ENCODE measurements at places on chromosomes 1 and 21.

DNA sequence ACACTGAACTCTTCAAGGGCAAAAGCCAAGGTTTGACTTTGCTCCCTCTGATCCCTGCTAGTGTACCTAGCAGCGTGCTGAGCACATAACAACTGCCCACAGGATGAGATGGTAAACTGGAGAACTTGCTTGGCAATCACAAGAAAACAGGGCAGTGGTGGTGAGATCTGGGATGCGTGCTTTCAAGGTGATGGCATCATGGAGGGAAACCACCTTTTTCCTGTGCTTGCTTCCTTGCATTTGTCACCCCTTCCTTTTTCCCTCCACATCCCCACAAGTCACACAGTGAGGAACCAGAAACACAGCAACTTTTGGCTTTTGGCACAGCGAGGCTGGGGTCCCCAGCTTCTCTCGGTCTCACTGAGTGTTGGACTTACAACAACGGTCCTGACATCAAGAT is 31.4 kb upstream of the BECN2 start:
- DNase-seq = no peak

GRCh38 chr1:185373813-185374529 is 56.9 kb upstream of the IVNS1ABP start:
- DNase-seq = peak; percentile 44

DNA sequence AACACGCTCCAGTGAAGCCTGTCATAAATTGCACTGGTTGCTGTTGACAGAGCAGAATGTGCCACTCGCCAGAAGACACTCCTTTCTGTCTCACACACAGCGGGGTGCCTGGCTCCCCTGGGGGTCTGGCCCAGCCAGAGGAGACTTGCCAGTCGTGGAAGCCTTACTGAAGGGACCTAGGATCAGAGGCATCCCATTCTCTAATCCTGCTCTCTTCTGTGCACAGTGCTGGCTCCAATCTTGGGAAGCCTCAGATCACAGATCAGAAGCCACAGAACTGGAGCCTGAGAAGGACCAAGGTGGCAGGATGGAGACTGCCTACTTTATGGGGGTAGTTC is 1.4 kb downstream of the SLC9A1 start:
- no peak for DNase-seq

DNA sequence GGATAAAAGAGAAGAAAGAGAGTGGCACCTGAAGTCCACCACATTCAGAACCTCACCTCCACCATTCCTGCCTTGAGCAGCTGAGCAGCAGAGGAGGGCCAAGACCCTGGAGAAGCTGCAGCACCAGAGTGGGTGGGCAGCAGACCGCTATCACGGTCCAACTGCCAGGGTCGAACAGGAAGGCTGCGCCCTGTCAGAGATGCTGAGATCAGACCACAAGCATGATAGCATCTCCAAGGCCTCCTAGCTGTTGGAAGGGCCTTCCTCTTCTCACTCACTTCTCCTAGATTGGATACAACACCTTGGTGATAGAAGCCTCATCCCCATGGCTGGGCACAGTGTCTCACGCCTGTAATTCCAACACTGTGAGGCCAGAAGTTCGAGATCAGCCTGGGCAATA is 12.1 kb upstream of the SLC45A3 start:
- no peak for DNase-seq

GRCh38 chr1:12573015-12573825 is 44.8 kb downstream of the DHRS3 start:
- no peak for DNase-seq

- DNase-seq = no peak
Measured at GRCh38 chr1:5385096-5385799, 607.0 kb downstream of the NPHP4 start.

DNA sequence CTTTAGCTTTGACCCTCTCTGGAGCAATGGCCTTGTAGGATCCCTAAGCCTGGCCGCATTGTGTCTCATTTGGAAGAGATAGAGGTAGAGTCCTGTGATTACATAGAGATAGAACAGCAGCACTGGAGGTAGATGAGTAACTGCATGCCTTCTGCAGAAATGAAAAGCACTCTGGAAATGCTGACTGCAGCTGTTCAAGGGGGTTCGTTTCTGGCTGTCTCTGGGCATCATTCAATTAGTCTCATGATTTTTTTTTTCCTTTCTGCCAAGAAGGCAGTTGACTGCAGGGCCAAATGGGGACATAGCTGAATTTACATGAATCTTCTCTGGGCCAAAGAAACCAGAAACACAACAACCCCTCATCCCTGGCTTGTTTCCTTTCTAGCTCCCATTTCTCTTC is 28.1 kb upstream of the SNX27 start:
- DNase-seq = no peak

DNA sequence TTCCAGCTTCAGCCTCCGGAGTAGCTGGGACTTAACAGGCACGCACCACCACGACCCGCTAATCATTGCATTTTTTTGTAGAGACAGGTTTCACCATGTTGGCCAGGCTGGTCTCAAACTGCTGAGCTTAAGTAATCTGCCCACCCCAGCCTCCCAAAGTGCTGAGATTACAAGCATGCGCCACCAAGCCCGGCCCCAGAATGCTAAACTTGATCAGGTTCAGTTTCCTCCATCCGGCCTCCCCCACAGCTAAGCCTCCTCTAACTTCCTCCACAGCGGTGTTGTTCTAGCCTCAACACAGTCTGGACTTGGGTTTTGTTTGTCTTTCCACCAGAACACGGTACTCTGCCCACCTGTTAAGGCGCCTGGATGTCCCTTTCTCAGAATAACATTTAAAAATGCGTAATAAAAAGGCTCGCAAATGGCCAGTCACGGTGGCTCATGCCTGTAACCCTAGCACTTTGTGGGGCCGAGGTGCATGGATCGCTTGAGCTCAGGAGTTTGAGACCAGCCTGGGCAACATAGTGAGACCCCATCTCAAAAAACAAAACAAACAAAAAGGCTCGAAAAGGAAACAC is 2.4 kb downstream of the PARP1 start:
- no peak for DNase-seq

DNA sequence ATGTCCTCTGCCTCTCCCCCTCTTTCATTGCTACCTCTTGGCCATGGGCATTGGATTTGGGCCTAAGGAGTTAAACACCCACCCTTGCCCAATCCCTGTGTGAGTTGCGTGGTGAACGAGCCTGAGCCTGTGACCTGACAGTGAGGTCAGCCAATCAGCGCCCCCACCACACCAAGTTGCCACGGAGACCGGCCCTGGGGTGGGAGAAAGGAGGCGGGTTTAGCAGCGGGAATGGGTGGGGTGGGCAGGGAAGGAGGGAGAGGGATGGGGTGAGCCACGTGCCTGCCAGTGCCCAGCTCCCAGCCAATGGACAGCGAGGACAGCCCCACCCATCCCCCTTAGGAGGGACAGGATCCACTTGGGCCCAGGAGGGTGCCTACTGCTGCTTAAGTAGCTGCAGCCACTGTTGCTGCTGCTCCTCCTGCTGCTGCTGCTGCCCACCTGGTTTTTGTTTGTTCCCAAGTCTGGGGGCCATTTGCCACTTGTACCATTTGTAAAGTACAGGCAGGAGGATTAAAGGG is 9.5 kb downstream of the ZBTB7B start:
- DNase-seq = no peak

DNA sequence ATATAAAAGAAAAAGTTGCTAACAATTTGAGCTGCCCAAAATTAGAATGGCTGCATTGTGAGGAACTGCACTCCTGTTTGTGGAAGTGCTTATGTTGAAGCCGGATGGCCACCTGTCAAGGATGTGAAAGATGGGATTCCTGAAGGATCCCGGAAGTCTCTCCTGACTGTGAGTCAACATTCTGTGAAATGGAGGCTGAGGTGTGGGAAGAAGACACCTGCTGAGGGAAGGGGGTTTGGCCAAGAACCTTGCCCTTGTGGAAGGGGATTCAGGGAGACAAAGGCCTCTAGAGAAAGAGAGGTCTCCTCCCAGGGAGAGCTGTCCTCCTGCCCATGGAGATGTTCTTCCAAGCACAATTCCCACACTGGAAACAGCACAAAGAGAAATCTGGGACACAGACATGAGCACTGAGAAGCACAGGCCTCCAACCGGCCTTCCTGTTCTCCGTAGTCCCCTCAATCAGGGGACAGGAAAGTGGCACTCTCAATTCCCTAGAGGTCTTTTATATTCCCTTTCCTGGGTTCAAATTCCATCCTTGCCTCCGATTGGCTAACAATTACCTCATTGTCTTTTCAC is 70.5 kb downstream of the CD2 start:
- DNase-seq = no peak

GRCh38 chr1:36562181-36562685 is 79.5 kb upstream of the CSF3R start:
- DNase-seq = no peak

DNA sequence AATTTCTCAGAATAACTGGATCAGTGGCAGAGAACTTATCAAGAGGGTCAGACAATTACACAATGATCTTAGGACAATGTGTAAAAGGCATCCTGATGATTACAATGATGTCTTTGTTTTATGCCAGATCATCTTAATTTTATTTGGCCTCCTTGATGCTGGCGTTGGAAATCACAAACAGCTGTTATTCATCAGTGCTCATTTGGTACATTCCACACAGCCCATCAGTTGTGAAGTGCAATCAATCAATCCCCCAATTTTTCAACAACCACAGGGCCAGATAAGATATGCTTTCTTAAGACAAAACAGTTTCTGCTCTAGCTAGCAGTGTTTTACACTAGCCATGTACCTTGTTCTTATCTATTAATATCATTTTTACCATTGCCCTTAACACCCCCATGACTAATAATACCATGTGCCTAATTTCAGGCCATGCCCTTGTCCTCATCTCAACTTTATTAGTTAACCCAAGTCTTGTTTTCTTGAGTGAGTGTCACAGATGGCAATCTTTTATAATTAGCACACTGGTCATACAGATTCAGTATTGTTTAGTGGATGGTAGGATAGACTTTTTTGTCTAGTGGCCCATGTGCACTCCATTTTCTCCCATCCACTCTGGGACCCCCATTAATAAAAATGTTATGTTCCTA is 40.8 kb upstream of the COL24A1 start:
- no peak for DNase-seq

GRCh38 chr21:18443085-18443484 is 39.5 kb upstream of the TMPRSS15 start:
- DNase-seq = no peak

- DNase-seq = no peak
Measured at GRCh38 chr1:54973205-54973921, 7.1 kb upstream of the TMEM61 start.

DNA sequence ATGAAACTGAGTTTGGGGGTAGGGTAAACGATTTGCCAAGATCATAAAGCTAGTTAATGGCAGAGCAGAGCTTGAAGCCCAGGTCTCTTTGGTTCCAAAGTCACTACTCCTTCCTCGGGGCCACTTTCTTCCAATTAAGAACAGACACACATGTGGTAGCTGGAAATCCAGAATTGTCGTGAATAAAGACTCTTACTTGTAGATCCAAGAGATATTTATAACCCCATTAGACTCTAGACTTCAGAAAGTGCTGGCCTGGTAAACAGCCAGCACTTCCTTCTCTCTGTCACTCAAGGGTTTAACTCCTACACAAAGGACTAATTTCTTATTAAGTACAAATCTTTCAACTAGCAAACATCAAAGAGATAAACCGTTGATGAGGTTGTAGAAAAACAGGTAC is 2.7 kb downstream of the FAM163A start:
- DNase-seq = no peak

DNA sequence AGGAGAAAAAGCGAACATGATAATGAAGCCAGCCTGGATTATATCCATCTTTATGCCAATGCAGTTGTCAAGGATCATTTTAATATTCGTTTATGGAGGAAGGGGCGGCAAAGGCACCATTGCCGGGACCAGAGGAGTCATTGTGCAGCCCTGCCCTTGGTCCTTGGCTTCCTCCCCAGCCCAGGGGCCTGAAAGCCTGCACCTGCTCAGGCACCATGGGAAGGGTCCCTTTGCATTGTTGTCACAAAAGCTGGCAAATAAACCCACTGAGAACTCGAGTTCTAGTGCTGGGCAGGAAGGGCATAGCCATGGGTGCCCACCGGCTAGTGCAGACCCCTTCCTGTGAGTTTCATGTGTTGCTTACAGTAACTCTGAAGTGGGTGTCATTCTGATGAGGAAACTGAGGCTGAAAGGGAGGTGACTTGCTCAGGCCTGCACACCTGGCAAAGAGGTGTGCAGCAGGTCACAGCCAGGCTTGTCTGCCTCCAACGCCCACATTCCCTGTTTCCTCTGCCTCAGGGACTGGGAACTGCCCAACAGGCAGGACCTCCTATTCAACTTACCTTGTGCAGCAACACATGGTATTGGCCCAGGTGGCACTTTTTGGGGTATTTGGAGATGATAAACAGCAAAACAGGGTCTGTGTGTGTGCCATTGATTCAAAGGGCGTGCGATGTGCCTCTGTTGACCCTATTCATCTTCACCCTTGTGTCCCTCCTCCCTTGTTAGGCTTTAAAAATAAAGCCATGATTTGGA is 84.6 kb downstream of the MAN1C1 start:
- no peak for DNase-seq

DNA sequence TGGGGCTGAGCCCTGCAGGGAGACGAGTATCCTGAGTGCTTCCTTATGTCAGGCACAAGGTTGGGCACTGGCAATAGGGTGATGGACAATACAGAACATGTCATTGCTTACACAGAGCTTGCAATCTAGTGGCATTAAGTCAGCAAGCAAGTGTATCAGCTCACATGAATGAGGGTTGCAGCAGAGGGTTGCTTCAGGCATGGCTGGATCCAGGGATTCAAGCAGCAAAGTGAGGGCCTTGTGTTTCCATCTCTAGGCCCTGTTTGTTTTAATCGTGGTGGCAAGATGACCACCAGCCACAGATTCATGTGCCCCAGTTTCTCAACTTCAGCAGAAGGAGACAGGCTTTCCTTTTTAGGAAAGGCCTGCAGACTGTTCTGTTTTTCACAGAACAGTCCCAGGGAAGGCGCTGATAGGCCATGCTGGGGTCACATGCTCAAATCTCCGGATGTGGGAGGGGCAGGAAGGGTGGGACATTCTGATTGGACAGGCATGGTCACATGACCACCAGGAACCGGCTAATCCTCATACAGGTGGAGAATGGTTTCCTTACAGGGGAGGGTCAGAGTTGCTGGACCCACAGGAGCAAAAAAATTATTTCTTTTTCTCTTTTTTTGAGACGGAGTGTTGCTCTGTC is 14.4 kb downstream of the PLOD1 start:
- no peak for DNase-seq

GRCh38 chr1:76247261-76247852 is 172.8 kb downstream of the ST6GALNAC3 start:
- DNase-seq = no peak

DNA sequence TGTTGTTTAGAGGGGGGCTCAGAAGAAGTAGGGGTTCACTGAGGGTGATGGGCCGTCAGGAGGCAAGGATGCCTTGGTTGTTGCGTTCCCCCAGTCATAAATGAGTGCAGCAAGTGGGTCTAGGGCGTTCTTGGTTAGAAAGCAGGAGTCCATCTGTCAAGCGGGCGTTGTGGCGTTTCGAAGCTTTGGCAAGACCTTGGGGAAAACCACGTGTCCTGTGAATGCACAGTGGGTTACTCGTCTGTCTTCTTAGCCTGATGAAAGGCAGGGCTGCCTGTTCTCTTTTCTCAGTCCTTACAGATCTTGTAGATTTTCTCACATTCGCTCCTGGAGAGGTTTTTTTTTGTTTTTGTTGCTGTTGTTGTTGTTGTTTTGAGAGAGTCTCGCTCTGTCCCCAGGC is 6.3 kb upstream of the ZNF496 start:
- DNase-seq = no peak

- no peak for DNase-seq
Measured at GRCh38 chr1:20409971-20410370, 76.0 kb downstream of the CAMK2N1 start.

GRCh38 chr1:156310962-156311361 is 11.9 kb upstream of the VHLL start:
- DNase-seq = no peak

- no peak for DNase-seq
Measured at GRCh38 chr1:91680556-91681155, 180.0 kb downstream of the CDC7 start.

All from NK-92 treated with Interleukin-12 subunit alpha and Interleukin-12 subunit beta, amount 100 ng/mL, for 24 hours (cell line).